ENCODE measurements at places on chromosomes 7 and 10.

GRCh38 chr10:15591937-15592336 is 127.8 kb downstream of the ITGA8 start:
- H3K4me1 ChIP-seq, result no peaks in the 10 kb centered on the region
- H3K27ac ChIP-seq, result no peak overlapping the region
- no peaks in the 10 kb centered on the region for H3K36me3 ChIP-seq
- no peak overlapping the region for H3K4me3 ChIP-seq
- DNase-seq, result no peak

DNA sequence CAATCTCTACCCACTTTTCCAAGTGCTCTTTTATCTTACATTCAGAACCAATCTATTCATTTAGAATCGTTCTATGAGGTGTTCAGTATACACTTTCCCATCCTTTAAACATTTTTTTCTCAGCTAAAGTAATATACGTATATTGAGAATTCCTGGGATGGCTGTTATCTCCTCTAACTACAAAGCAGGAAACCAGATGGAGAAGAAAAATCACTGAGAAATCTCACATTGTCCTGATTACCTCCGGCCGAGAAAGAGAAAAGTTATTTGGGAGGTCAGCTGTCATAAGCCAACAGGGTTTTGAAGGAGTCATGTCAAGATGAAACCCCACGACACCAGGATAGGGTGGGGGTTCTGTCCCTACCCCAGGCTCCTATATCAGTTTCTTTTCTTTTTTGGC is 99.2 kb upstream of the KDM7A start:
- no peak for DNase-seq
- H3K4me1 ChIP-seq, result no peaks in the 10 kb centered on the region
- peaks cover 4% of the 10 kb centered on the region for H3K27me3 ChIP-seq
- H3K4me3 ChIP-seq, result no peak overlapping the region
- H3K27ac ChIP-seq, result no peak overlapping the region

DNA sequence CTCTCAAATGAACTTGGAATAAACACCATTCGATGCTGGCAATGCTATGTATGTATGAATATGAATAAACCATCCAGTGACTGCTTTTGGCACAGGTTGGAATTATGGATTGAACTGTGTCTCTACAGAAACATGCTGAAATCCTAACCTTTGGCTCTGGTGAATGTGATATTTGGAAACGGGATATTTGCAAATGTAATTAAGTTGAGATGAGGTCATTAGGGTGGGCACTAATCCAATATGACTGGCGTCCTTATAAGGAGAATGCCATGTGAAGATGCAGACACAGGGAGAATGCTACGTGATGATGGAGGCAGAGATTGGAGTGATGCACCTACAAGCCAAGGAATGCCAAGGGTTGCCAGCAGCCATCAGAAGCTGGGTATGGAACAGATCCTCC is 3.4 kb upstream of the ACTR3B start:
- H3K27ac ChIP-seq, result no peak overlapping the region
- peaks cover under 1% of the 10 kb centered on the region for H3K27me3 ChIP-seq
- no peaks in the 10 kb centered on the region for H3K36me3 ChIP-seq

- H3K4me1 ChIP-seq, result peaks cover 26% of the 10 kb centered on the region
- H3K27me3 ChIP-seq, result peaks cover 7% of the 10 kb centered on the region
- H3K27ac ChIP-seq, result no peak overlapping the region
- H3K4me3 ChIP-seq, result no peak overlapping the region
- no peaks in the 10 kb centered on the region for H3K36me3 ChIP-seq
Observed at GRCh38 chr10:51881213-51881612, 181.8 kb upstream of the CSTF2T start.

DNA sequence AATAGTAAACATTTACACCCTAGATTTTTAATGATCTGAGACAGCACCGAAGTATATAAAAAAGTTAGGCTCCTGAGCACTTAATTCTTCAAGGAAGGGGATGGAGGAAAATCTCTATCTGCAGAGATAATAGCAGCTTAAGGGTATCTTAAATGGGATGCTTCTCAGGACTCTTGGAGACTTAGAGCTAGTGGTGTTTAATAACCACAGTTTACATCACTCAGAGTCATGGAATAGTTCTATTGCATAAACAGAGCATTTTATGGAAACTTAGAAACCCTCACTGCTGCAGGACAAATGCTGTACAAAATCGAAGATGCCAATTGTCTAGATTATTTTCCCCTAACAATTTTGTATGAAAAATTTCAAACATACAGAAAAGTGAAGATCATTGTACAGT is 398.9 kb upstream of the GALNT17 start:
- DNase-seq, result no peak
- H3K27me3 ChIP-seq, result no peaks in the 10 kb centered on the region
- no peak overlapping the region for H3K27ac ChIP-seq
- no peaks in the 10 kb centered on the region for H3K36me3 ChIP-seq
- H3K4me3 ChIP-seq, result no peak overlapping the region

- no peak overlapping the region for H3K27ac ChIP-seq
- H3K27me3 ChIP-seq, result no peaks in the 10 kb centered on the region
- peaks cover 8% of the 10 kb centered on the region for H3K4me1 ChIP-seq
- no peaks in the 10 kb centered on the region for H3K36me3 ChIP-seq
Observed at GRCh38 chr7:1951600-1951999, 281.1 kb downstream of the MAD1L1 start.

DNA sequence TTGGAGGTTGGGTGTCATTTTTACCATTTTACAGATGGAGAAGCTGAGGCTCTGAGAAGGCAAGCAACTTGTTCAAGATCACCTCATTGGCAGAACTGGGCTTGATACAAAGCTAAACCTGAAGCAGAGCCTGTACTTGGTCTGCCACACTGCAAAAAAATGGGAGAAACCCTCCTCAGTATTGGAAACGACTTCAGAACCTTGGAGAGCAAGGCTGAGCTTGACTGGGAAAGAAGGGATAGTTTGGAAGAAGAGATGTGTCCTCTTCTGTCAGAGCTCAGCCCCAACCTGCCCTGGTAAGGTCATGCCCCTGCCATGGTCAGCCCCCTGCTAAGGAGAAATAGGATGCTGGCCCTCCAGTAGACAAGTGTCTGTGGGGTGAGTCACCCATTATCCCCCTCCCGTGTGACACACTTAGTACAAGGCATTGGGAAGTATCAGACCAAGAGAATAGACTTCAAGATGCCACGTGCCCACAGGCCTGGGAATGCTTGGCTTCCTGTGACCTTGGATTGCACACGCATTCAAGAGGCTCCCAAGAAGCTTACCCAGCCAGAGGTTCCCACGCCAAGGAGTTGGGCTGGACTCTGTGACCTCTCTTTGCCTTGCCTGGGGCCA is 56.2 kb upstream of the SMNDC1 start:
- H3K27me3 ChIP-seq, result no peaks in the 10 kb centered on the region
- H3K4me3 ChIP-seq, result no peak overlapping the region
- peaks cover 84% of the 10 kb centered on the region for H3K4me1 ChIP-seq
- H3K36me3 ChIP-seq, result peaks cover 4% of the 10 kb centered on the region
- DNase-seq, result no peak

- H3K36me3 ChIP-seq, result no peaks in the 10 kb centered on the region
- no peaks in the 10 kb centered on the region for H3K27me3 ChIP-seq
- DNase-seq, result peak; percentile 9
- H3K4me3 ChIP-seq, result no peak overlapping the region
- no peak overlapping the region for H3K27ac ChIP-seq
- peaks cover 19% of the 10 kb centered on the region for H3K4me1 ChIP-seq
Observed at GRCh38 chr7:129089521-129090212, 34.8 kb upstream of the TNPO3 start.

- H3K27me3 ChIP-seq, result peaks cover 18% of the 10 kb centered on the region
- H3K36me3 ChIP-seq, result no peaks in the 10 kb centered on the region
- peaks cover 10% of the 10 kb centered on the region for H3K4me1 ChIP-seq
- no peak overlapping the region for H3K27ac ChIP-seq
Observed at GRCh38 chr10:62587011-62587410, 212.8 kb downstream of the ZNF365 start.
